ENCODE measurements at places on chromosomes 4 and X.

GRCh38 chr4:142278663-142279062 is 567.4 kb downstream of the INPP4B start:
- no peak for DNase-seq

DNA sequence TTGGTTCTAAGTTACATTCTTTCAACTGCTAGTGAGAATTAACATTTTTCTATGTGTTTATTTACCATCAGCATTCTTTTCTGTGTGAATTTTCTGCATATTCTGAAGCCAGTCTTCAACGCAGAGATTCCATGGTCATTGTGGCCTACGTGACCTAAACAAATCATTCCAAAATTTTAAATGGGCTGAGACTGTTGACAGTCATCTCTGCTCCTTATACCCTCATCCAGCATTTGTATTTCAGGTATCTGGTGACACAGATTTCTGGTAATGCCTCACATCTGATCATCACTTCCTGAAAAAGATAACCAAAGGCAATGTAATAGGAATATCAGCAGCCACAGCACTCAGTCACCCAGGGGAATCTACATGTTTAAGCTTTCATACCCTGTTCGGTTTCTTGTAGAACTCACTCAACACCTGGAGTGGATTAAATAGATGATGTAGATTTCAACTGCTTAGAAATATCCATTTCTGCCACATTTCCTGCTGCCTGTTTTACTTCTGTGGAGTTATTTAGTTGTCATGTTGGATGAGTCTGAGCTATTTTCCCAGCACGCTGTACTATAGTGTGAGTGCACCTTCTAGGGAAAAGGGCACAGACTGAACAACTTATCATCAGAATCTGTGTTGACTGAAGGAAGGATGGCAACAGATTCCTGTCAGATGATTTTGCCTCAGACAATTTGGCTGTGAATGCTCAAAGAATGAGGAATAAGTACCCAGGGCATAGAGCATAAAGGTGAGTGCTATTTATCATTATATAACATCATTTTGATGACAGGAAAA is 73.0 kb upstream of the HPGD start:
- DNase-seq: no peak

- no peak for DNase-seq
These were observed 28.5 kb upstream of the FGF5 start for GRCh38 chr4:80237992-80238391.

GRCh38 chrX:49915361-49916222 is 6.8 kb upstream of the CLCN5 start:
- peak; percentile 60 for DNase-seq

DNA sequence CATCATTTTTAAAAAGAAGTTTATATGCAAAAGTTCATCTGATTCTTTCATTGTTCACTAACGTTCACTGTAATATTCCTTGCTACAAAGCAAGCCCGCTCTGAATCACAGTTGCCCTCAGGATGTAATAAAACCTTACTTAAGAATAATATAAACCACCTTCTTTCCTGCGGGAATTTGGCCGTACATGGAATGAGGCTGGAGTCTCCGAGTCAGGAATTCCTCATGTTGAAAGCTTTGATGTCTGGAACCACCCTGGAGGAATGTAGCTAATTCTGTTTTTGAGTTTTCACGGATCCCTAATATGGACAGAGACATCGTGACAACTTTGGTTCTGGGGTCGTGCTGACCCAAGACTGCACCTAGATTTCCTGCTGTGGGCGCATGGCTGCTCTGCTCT is 58.5 kb downstream of the CRLF2 start:
- no peak for DNase-seq

- no peak for DNase-seq
These were observed 39.3 kb upstream of the RAP2C start for GRCh38 chrX:132258509-132258908.

DNA sequence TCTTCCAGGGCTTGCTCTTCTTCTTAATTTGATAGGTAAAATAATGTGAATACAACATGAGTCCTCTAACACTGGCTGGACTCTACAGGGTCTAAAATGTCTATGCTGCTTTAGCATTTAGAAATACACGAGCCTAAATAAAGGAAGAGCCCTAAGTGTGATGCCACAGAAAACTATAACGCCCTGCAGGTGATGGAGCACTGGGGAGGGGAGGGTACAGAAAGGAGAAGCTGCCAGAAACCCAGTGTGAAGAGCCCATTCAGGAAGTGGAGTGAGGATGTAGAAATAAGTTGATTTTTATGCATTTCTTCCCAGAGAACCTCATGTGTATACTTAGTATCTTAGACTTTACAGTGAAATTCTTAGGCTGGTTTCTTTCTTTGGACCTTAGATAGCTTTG is 83.4 kb downstream of the TNIP2 start:
- DNase-seq: no peak

DNA sequence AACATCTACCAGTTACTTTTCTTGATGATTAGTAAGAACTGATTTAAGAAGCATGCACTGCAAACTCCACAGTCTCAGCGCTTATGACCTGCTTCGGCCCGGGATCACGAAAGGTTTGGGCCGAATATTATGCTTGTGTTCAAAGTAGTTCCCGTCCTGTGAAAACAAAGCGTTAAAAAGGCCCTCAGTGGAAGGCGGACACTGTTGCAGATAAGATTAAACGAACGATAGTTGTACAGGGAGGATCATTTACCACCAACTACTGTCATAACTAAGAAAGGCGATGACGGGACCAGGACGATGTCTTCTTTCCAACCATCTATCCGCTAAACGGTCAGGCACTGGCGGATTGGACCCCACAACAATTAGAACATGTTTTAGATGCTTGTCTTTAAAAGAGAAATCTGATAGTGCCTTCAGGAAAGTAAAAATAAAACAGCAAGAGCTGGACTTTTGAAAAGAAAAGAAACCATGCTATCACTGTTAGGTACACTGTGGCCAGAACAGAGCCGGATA is 21.1 kb downstream of the PDLIM3 start:
- DNase-seq: no peak

- DNase-seq: peak; percentile 68
These were observed at the start of gene REPS2 for GRCh38 chrX:16946361-16946964. Gene REPS2, plus strand, starts transcription at chrX:16946658. Its CDS starts 204 bp downstream, at chrX:16946862.

GRCh38 chr4:5969777-5970176 is 48.5 kb downstream of the C4orf50 start:
- DNase-seq: no peak

DNA sequence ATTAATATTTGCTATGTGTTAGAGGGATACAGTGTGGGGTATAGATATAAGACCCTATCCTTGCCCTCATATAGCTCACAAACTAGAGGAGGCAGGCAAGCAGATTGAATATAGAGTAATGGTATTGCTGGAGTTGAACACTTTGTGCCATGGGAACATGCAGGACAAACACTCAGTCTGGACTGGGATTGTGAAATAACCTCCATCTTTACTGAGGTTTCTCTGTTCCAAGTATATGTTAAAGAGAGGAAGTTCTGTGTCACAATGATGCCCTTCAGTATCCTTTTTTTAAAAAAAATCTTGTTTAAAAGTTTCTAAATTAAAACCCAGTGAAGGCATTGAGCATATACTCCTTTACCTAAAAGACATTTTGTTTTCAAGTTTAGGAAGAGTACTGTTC is 8.7 kb downstream of the FABP2 start:
- DNase-seq: no peak

DNA sequence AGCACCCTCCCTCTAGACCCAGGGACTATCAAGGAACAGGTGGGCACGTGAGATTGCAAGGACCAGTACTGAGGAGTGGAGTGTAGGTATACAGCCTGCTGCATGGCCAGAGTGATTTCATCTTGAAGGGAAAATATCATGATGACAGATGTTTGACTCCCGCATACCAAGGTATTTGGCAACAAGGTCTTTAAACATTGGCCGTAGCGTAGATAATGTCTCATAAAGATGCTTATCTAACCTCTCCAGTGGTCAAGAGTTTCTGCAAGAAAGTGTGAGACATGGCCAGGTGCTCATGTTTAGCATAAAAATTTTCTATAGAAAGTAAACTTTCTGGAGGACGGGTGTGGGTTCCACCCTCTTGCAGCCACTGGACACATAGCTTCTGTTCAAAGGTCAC is 18.7 kb upstream of the ZNF630 start:
- no peak for DNase-seq

DNA sequence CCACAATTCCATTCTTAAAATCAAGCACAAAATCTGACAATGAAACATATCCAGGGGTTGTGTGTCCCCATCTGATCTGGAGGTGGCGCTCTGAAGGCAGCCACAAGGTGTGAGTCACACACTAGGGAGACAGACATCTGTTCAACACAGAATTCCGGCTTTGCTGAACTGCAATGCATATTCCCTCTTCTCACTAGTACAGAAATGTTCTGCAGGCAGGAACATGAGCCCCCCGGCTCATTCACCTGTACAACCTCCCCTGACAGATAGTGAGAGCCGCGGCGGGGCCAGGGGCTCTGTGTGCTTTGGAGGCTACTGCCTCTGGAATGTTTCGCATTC is 41.9 kb downstream of the WDR1 start:
- no peak for DNase-seq

DNA sequence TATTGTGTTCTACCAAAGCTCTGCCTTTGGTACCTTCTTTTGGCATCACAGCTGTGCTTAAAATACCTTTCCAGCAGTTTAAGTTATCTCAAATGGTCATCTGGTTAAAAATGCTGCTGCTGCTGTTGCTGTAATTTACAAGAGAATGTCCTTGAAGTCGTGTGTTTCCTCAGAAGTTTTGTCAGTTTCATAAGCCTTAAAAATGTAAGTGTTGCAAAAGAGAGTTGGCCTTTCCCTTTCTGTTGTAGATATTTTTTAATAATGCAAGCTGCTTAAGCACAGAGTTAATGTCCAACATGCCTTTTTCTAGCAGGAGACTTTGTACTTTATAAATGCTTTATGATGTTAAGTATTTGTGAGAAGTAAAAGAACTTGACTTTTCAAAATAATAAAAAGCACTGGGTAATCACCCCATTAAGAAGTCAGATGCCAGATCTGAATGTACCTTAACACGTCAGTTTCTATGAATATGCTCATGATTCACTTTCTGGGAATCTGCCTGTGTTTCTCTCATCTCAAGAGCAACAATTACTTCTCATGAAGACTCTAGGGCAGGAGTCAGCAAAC is 35.3 kb upstream of the TENM3 start:
- no peak for DNase-seq

- no peak for DNase-seq
These were observed at the start of gene CD99 for GRCh38 chrX:2690856-2691542. Gene CD99, plus strand, starts transcription at chrX:2691295. Its CDS starts 66 bp downstream, at chrX:2691361.

- no peak for DNase-seq
These were observed 189.1 kb downstream of the RAB28 start for GRCh38 chr4:13294961-13295605.

DNA sequence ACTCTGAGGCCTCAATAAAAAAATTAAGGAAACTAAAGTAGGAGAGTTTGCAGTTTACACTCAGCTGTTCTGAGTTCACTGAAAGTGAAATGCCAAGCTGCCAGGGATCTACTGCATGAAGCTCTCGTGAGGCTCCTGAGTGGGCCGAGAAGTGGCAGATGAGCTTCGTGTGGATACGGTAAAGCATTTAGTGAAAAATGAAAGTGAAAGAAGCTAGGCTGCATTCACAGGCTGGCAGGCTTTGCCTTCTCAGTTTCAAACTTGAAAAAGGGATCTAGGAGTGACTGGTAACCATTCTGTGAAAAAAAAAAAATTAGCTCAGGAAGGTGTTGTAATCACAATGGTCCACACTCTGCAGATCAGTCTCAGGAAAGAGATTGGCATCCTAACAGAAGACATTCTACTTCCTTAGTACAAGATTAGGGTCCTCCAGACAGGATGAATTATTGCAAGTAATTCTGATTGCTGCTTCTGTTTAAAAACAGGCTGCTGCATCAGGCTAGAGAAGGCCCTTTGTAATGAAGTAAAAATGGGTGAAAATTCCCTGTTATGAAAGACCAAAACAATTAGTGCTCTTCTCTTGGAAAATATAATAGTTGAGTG is 679.9 kb downstream of the RPA4 start:
- no peak for DNase-seq

DNA sequence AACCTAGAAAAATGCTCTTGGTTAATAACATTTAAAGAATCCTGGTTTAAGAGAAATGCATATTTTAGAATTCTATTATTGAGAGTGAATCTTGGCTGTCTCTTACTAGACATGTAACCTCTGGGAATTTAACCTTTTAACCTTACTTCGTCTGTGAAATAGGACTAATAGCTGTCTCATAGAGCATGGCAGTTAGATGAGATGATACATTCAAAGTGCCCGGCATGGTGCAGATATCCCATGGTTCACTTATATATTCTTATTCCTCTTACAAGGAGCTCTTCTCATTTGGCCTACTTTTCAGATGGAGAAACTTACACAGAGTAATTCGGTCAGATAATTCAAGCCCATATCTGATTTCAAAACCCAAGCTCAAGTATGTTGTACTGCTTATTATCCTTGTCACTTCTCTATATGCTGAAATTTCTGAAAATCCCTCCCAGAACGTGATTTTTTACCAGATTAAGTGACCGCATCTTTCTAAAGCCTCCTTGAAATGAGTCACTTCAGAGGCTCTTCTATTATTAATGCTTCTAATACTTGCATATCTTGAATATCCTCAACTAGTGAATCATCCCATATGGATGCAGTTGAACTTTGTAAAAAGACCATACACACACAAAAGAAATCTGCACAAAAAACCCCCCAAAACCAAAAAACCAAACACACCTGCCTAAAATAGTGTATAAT is 4.9 kb downstream of the CDKN2AIP start:
- no peak for DNase-seq

GRCh38 chrX:118730500-118731247 is 3.3 kb downstream of the IL13RA1 start:
- DNase-seq: no peak

DNA sequence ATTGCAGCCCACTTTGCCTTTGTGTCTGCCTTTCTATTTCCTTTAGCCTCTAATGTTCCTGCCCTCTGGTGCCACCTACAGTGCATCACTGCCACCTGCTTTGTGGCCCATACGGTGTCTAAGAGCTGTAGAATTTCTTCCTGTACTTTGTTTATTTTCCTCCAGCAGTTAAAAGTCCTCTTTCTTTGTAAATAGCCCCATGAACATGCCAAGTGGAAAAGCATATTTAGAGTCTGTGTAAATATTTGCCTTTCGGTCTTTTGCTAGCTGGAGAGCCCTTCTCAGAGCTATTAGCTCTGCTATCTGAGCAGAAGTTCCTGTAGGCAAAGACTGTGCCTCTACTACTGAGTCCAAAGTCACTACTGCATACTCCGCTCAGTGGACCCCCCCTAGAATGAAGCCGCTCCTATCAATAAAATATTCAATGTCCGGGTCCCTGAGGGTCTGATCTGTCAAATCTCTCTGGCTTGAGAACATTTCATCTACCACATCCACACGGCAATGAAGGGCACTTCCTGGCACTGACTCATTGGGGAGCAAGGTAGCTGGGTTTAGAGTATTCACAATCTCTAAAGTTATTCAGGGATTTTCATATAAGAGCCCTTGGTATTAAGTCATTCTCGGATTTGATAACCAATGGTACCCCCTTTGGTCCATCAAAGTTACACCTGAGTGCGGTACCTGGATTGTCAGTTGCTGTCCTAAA is 36.3 kb downstream of the SULT1E1 start:
- DNase-seq: no peak

- no peak for DNase-seq
These were observed 23.3 kb upstream of the INTU start for GRCh38 chr4:127609484-127609883.

DNA sequence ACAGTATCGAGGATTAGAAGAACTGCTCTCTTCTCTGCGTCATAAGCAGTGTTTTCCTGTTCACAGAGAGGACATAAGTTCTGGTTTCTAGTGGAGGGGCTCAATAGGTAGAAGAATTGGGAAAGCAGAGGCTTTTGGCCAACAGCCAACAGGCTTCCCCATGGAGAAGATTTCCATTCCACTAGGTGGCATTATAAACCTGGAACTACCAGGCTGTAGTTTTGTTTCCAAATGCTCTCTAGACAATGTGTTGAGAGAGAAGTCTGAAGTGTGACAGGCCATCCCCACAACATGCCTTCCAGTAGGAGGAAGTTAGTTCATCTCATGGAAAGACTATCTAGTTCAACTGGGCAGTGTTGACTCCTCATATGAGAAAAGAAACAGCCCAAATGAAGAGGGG is 63.8 kb upstream of the ANXA10 start:
- DNase-seq: no peak
